ENCODE measurements at places on chromosomes 2 and 18. TPM values are rescaled to one million over a fixed set of nuclear protein-coding genes. Genes with fewer than 3 reads are reported as not detected.

Gene TMEM17
- polyA plus RNA-seq: 6.8 TPM

Gene SCN1A
- 0.13 TPM for polyA plus RNA-seq

Gene CDCA7
- 46.8 TPM for polyA plus RNA-seq

Gene GFPT1
- 43.1 TPM for polyA plus RNA-seq

Gene FBXO48
- 2.3 TPM for polyA plus RNA-seq

Gene GREB1L
- polyA plus RNA-seq: 4.0 TPM
